ENCODE measurements at places on chromosomes 5 and 9. TPM values are rescaled to one million over a fixed set of nuclear protein-coding genes. Genes with fewer than 3 reads are reported as not detected.

GCNT4 gene
- 2.7 TPM for total RNA-seq

LHX3 gene
- not detected for total RNA-seq

ARL14EPL gene
- not detected for total RNA-seq

FOXD1 gene
- 0.17 TPM for total RNA-seq

RGP1 gene
- 53.9 TPM for total RNA-seq

C5 gene
- total RNA-seq, result 1.6 TPM

IL3 gene
- 0.25 TPM for total RNA-seq

CA9 gene
- total RNA-seq, result 5.9 TPM

SLIT3 gene
- 7.6 TPM for total RNA-seq

NTRK2 gene
- total RNA-seq, result 2.3 TPM

BTNL3 gene
- 38.0 TPM for total RNA-seq

ZCCHC7 gene
- total RNA-seq, result 15.9 TPM

PIP5KL1 gene
- total RNA-seq, result 0.89 TPM

OTP gene
- not detected for total RNA-seq

NIPAL4 gene
- 1.4 TPM for total RNA-seq

PAX5 gene
- total RNA-seq, result 0.08 TPM

RFESD gene
- total RNA-seq, result 2.0 TPM

SPATA31E1 gene
- total RNA-seq, result 0.07 TPM

DNA sequence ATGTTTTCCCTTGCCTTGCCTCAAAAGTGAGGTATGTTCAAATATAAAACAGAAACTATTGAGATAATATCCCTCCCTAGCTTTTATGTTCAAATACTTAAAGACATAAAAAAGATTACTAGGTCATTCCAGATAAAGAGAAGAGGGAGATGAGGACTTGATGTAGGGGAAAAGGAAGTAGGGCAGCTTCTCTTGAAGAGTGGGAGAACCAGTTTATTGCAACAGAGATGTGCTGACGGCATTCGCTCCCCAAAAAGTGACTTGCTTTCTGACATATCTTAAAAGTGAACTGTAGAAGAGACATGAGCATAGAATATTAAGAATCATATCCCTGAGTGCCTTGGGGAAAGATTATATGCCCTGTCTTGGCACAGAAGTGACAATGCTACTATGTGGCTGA, 330.2 kb upstream of the NREP start:
- H3K27me3 ChIP-seq, result no peaks in the 10 kb centered on the region
- H3K4me1 ChIP-seq, result no peaks in the 10 kb centered on the region

DNA sequence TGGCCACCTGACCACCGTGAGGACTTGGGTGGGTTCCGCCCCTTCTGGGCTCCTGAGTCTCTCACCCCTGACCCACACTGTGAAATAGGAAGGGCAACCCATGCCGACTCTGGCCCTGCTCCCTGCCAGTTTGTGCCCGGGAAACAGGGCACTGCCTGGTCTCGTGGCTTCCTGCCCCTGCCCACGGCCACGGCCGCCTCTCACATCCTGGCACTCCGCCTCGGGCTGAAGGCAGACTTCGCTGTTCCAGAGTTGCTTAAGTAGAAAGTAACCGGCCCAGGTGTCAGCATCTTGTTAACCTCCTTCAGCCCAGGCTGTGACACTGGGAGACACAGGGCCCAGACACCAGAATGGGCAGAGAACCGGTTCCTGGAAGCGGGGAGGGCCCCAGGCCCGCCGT, 68.7 kb upstream of the RNU6ATAC start:
- H3K4me3 ChIP-seq, result no peak overlapping the region
- H3K4me1 ChIP-seq, result no peaks in the 10 kb centered on the region
- H3K27ac ChIP-seq, result no peak overlapping the region
- DNase-seq, result no peak
- peaks cover 7% of the 10 kb centered on the region for H3K27me3 ChIP-seq
- H3K36me3 ChIP-seq, result no peaks in the 10 kb centered on the region

GRCh38 chr9:70615464-70616138, 201.1 kb upstream of the KLF9 start:
- H3K4me3 ChIP-seq, result no peak overlapping the region
- no peak for DNase-seq
- no peaks in the 10 kb centered on the region for H3K27me3 ChIP-seq
- H3K4me1 ChIP-seq, result no peaks in the 10 kb centered on the region
- no peaks in the 10 kb centered on the region for H3K36me3 ChIP-seq

DNA sequence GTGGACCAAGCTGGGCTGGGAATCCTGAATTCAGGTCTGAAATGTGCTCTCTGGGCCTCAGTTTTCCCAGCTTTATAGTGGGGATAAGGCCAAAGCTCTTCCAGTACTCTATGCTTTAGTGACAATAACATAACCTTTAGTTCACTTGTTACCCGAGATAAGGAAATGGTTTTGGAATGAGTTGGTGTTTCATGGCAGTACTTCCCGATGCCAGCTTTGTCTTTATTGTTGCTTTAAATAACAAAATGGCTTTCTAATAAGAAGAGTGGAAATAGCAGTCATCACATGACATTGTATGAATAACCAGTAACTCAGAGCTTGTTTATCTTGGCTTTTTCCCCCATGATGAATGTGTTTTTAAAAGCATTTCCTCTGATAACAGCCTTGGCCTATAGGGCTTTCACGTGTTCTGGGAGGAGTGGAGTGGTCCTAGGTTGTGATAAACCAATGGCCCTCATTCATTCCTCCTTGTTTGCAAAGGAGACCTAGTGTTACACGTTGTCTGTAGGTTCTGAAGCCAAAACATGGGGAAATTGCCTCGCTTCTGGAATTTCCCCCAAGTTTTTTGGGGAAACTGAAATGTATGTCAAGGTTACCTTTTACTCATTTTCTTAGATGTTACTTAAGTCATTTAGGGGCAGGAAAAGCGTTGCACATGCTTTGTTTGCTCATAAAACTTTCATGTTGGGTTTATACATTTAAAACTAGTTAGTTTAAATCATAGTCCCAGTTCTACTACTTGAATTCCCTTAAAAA, 53.7 kb downstream of the ZNF618 start:
- DNase-seq, result peak; percentile 3
- no peaks in the 10 kb centered on the region for H3K36me3 ChIP-seq
- H3K4me1 ChIP-seq, result no peaks in the 10 kb centered on the region

DNA sequence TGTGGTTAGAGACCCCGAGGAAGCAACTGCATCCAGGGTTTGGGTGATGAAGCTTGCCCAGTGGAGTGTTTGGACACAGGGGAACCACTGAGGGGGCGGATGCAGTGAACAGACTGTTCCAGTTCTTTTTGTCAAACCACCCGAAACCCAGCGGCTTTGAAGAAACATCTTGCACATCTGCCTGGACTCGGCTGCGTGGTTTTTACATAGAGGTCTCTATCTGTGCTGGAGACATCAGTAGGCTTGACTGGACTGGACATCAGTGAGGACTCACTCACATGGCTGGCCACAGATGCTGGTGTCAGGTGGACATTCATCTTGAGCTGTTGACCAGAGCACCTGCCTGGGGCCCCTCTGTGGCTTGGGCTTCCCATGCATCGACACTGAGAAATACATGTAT, 15.3 kb upstream of the SPATA31E1 start:
- H3K4me1 ChIP-seq, result no peaks in the 10 kb centered on the region
- H3K36me3 ChIP-seq, result no peaks in the 10 kb centered on the region
- DNase-seq, result no peak
- H3K27ac ChIP-seq, result no peak overlapping the region
- H3K4me3 ChIP-seq, result no peak overlapping the region

DNA sequence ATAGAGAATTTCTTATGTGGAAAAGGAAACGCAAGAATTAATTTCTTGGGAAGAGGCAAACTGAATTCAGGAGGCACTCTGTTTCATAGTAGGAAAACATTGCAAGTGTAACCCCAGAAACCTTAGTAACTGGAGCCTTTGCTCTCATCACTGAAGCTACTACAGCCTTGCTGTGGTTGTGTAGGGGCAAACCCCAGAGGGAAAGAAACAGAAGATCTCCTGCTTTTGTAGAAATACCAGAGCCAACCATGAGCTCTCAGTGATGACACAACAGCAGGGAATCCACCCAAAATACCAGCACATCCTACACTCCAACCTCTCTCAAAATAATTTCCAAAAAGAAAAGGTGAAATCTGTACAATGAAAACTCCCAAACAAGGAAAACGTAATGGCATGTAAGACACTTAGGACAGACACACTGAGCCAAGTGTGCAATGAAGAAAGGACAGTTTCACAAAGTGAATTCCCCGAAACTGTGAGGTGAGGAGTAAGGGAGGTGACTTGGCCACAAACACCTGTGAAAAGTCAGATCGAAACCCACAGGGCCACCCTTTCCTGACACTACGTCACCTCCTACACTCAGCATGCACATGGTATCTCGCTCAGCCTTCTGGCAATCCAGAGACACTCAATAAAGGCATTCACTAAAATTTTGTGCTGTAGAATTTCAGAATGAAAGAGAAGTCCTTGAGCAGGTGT, 8.5 kb upstream of the ACSL6 start:
- no peaks in the 10 kb centered on the region for H3K27me3 ChIP-seq
- no peak for DNase-seq
- H3K4me1 ChIP-seq, result no peaks in the 10 kb centered on the region
- H3K27ac ChIP-seq, result no peak overlapping the region

- H3K36me3 ChIP-seq, result no peaks in the 10 kb centered on the region
- no peaks in the 10 kb centered on the region for H3K27me3 ChIP-seq
- DNase-seq, result no peak
Observed at GRCh38 chr5:148208226-148208625, 5.4 kb downstream of the SPINK6 start.

DNA sequence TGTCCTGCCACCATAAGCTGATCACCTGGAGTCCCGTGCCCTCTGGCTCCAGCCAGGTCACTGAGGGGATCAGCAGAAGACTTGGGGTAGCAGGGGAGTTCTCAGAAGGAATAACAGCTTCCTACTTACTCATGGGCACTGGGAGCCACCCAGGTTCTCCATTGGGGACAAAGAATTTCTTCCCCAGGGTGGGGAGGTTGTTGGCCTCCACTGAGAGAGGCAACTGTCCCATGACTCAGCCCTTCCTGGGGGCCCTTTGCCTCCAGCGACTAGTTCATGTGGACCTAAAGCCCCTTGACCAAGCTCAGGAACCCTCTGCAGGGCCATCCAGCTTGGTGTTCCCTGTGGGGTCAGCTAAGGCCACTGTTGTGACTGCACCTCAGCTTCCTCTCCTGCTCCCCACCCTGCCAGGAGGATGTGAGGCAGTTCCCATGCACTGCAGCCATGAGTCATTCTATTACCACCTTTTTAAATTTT, 175.0 kb downstream of the AUH start:
- H3K4me1 ChIP-seq, result no peaks in the 10 kb centered on the region
- H3K4me3 ChIP-seq, result no peak overlapping the region
- H3K27ac ChIP-seq, result no peak overlapping the region
- H3K36me3 ChIP-seq, result no peaks in the 10 kb centered on the region
- DNase-seq, result no peak

- no peaks in the 10 kb centered on the region for H3K36me3 ChIP-seq
- H3K27me3 ChIP-seq, result no peaks in the 10 kb centered on the region
- H3K4me3 ChIP-seq, result no peak overlapping the region
- H3K4me1 ChIP-seq, result no peaks in the 10 kb centered on the region
- DNase-seq, result no peak
Observed at GRCh38 chr5:109927639-109928038, 237.9 kb downstream of the MAN2A1 start.

- H3K27ac ChIP-seq, result no peak overlapping the region
- no peak overlapping the region for H3K4me3 ChIP-seq
- H3K4me1 ChIP-seq, result no peaks in the 10 kb centered on the region
- H3K36me3 ChIP-seq, result no peaks in the 10 kb centered on the region
Observed at GRCh38 chr9:8784838-8785237, 985.3 kb upstream of the DMAC1 start.

- DNase-seq, result no peak
- H3K27me3 ChIP-seq, result no peaks in the 10 kb centered on the region
- H3K36me3 ChIP-seq, result no peaks in the 10 kb centered on the region
- no peaks in the 10 kb centered on the region for H3K4me1 ChIP-seq
- no peak overlapping the region for H3K4me3 ChIP-seq
Observed at GRCh38 chr9:96061293-96061987, 185.9 kb downstream of the ERCC6L2 start.

GRCh38 chr9:76905791-76906646, at the start of gene PRUNE2:
Gene PRUNE2 (minus strand): TSS chr9:76906114. CDS start chr9:76905963, 151 bp downstream.
- peaks cover 5% of the 10 kb centered on the region for H3K27me3 ChIP-seq
- peak within 1 kb of the TSS; percentile 38 for H3K4me3 ChIP-seq
- H3K27ac ChIP-seq, result peak within 1 kb of the TSS; percentile 71
- peak; percentile 80 for DNase-seq
- no peaks in the 10 kb centered on the region for H3K4me1 ChIP-seq
- H3K36me3 ChIP-seq, result no peaks in the 10 kb centered on the region

GRCh38 chr5:39302472-39302871, 61.8 kb downstream of the C9 start:
- no peaks in the 10 kb centered on the region for H3K36me3 ChIP-seq
- no peak for DNase-seq
- H3K4me1 ChIP-seq, result no peaks in the 10 kb centered on the region
- no peak overlapping the region for H3K27ac ChIP-seq

DNA sequence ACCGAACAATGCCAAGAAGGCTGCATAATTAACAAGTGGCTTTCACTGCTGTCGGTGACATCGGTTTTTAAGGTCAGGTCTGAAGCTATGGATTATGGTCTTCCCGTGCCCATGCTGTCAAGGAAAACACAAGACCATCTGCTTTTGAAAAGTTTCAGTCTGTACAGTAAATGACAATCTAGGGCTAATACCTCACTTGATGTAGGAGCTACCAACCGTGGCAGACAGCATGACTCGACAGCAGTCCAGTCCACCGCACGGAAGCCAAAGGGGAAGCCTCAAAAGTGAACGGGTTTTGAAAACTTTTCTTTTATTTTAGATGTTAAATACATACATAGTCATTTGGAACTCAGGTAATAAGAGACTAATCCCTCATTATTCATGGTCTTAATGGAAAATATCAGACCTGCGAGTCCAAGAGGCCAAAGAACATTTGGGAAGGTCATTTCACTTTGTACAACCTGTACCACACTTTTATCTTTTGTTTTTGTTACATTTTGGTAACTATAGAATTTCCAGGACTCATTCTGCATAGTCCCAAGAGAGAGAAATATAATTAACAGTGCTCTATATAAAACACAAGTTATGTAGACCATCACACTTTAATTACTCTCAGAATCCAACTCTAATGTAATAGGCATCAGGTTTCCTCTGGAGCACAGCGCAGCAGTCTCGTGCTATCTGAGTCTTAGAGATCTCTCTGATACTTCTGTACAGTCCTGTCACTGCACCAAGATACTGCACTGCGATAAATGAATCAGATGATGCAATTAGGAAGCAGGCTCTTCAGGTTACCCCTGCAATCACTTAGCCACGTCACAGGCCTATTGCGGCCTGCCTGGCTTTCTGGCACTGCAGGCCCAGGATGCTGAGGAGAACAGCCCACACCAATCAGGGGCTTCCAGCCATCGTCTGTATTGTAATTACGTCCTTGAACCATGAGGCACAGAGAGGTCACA, 184.9 kb downstream of the FANCC start:
- H3K4me3 ChIP-seq, result no peak overlapping the region
- peaks cover 4% of the 10 kb centered on the region for H3K4me1 ChIP-seq
- H3K27ac ChIP-seq, result peak overlapping the region; percentile 1
- H3K36me3 ChIP-seq, result no peaks in the 10 kb centered on the region
- no peaks in the 10 kb centered on the region for H3K27me3 ChIP-seq
- no peak for DNase-seq

- DNase-seq, result no peak
- H3K27me3 ChIP-seq, result no peaks in the 10 kb centered on the region
- H3K27ac ChIP-seq, result no peak overlapping the region
- H3K36me3 ChIP-seq, result no peaks in the 10 kb centered on the region
- no peak overlapping the region for H3K4me3 ChIP-seq
- no peaks in the 10 kb centered on the region for H3K4me1 ChIP-seq
Observed at GRCh38 chr9:8599937-8600336, 800.4 kb upstream of the DMAC1 start.

GRCh38 chr9:8486095-8486494, 686.5 kb upstream of the DMAC1 start:
- H3K36me3 ChIP-seq, result no peaks in the 10 kb centered on the region
- no peaks in the 10 kb centered on the region for H3K27me3 ChIP-seq
- no peak overlapping the region for H3K27ac ChIP-seq
- H3K4me3 ChIP-seq, result no peak overlapping the region

- H3K27ac ChIP-seq, result no peak overlapping the region
- no peaks in the 10 kb centered on the region for H3K36me3 ChIP-seq
- no peaks in the 10 kb centered on the region for H3K27me3 ChIP-seq
Observed at GRCh38 chr9:37608250-37608649, 15.9 kb upstream of the TOMM5 start.

All from colonic mucosa (tissue), 4 donors.